ENCODE measurements at places on chromosomes 12 and 14.

GRCh38 chr14:25400607-25401206 lies 350.8 kb upstream of the STXBP6 start:
- DNase-seq, result peak; percentile 74

DNA sequence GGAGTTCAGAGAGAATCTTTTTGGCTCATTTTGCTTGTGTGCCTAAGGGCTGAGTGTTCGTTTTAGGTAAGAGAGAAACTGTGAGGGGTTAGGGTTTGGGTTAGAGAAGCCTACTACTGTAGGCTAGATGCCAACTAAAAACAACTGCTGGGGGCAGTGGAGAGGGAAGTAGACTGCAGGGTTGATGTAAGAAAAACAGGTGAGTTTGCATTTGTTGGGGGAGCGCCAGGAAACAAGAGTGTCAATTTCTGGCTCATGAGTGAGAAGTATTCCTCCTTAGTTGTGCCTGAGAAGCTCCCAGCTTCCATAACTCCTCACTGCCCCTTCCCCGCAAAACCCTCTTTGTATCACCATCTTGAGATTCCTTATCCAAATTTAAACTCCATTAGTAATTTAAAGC lies 92.3 kb downstream of the DERA start:
- peak; percentile 7 for DNase-seq

DNA sequence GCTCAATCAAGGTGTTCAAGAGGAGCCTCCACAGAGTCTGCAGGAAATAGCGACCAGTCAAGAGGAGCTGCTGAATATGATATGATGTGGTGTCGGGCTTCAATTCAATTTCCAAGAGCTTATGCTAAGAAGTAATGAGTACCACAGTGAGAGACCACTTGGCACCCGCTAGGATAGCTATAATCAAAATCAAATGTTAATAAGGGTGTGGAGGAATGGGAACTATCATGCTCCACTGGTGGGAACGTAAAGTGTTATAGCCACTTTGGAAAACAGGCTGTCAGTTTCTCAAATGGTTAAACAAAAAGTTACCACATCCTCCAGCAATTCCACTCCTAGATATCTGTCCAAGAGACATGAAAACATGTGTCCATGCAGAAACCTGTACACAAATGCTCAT lies 6.7 kb downstream of the POLR3B start:
- no peak for DNase-seq

GRCh38 chr12:58174316-58174715 lies 232.9 kb downstream of the ATP23 start:
- DNase-seq, result no peak

DNA sequence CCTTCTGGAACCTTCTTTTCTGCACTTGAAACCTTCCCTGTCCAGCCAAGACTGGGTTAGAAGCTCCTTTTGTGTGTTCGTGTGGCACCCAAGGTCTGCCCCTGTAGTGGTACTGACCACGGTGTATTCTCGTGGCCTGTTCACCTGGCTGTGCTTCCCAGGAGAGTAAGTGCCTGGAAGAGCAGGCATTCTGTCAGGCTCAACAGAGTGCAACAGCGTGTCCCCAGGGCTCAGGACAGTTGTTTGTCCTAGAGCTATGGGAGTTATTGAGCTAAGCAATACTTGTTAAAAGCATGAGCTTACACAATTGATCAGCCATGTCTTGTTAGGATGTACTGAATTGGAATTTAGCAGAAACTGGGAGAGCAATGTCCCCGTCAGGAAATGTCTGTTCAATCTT lies 12.9 kb upstream of the SLC38A2 start:
- DNase-seq, result no peak
